ENCODE measurements at places on chromosomes 2 and 18.

- DNase-seq, result no peak
Measured at GRCh38 chr18:2112435-2113045, 458.8 kb downstream of the METTL4 start.

DNA sequence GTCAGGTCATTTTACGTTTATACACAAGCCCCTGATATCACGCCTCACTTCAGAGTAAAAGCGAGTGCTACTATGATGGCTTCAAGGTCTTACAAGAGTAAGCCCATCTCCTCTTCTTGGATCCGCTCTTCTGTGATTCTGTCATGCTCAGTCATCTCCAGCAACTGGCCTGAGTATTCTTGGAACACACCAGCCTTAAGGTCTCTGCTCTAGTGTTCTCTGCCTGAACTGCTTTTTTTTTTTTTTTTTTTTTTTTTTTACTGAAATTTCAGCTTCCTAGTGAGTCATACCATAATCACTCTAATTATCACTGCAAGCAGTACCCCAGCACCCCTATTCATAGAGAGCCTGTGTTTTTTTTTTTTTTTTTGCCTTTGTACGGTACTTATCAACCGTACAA lies 1228.9 kb downstream of the CNTNAP5 start:
- DNase-seq, result no peak

- peak; percentile 37 for DNase-seq
Measured at GRCh38 chr2:237708491-237708890, 81.1 kb downstream of the LRRFIP1 start.

GRCh38 chr2:3643371-3644245 lies 14.4 kb upstream of the ALLC start:
- DNase-seq, result peak; percentile 39

DNA sequence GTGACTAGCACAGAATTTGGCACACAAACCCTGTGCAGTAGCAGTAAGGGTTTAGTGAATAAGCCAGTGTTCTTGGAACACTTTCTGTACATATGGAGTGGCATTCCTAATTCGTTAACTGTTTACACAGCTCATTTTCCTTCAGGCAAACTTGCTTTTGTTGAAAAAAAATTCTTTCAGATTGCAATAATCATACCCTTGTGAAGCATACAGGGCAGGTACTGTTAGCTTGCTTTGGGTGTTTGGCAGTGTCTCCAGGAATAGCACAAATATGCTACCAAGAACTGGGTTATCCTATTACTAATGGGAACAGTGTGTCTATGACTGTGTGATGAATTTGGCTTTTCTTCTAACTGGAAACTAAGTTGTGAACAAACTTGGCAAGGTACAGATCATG lies 33.4 kb downstream of the UGP2 start:
- no peak for DNase-seq

- DNase-seq, result no peak
Measured at GRCh38 chr2:186925514-186925913, 76.5 kb upstream of the ZSWIM2 start.

- DNase-seq, result no peak
Measured at GRCh38 chr2:227888289-227888688, 16.9 kb downstream of the DAW1 start.

DNA sequence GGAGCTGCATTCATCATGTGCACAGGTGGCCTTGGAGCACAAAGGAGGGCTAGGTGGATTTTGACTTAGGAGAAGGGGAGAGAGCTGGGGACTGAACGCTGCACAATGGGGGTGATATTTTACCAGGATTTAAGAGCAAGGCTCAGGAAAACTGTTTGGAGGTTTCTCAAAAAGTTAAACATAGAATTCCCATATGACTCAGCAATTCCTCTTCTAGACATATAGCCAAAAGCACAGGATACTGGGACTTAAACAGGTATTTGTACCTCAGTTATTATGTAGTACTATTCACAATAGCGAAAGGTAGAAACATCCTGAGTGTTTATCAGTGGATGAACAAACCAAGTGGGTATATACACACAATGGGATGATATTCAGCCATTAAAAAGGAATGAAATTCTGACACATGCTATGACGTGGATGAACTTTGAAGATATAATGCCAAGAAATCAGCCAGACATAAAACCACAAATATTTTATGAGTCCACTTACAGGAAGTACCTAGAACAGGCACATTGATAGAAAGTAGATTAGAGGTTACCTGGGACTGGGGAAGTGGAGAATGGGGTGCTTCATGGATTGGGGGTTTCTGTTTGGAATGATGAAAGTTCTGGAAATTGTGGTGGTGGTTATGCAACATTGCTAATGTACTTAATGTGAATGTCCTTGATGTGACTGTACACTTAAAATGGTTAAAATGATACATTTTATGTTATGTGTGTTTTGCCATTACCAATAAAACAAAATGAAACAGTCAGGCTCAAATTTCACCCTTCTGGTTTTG lies 216.9 kb downstream of the HAUS1 start:
- no peak for DNase-seq

- no peak for DNase-seq
Measured at GRCh38 chr2:156704132-156704531, 268.0 kb downstream of the GPD2 start.

GRCh38 chr2:120919771-120920453 lies 184.2 kb downstream of the GLI2 start:
- no peak for DNase-seq

DNA sequence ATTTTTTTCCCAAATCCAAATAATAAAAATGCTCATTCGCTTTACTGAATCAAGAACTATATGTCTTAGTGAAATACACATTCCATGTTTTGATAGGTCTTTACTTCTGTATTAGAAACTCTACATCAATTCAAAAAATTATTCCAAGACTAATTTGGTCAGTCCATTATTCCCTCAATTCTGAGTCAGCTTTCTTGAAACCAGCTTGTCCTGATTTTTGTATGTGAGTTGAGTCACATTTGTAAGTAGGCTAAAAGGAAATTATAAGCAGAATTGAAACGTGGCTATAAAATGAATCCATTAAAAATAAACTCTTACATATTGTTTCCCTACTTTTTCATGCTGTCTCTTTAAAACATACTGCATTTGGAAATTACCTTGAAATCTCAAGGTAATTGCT lies 113.0 kb downstream of the DNER start:
- no peak for DNase-seq

DNA sequence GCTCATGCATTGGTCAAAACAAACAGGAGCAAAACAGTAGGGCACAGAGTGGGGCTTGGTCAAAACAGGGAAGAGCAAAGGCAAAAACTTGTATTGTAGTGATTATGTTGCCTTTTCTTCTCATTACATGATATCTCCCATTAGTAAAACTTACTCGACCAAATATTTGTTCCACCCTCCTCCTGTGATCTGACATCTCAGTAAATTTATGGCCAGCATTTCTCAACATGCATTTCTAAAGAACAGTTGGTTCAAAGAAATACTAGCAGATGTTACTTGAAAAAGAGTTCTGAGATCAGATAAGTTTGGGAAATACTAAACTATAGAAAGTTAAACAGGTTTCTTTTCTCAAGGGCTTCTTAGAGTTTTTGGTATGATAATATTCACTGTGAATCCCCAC lies 423.1 kb downstream of the FIGN start:
- no peak for DNase-seq

DNA sequence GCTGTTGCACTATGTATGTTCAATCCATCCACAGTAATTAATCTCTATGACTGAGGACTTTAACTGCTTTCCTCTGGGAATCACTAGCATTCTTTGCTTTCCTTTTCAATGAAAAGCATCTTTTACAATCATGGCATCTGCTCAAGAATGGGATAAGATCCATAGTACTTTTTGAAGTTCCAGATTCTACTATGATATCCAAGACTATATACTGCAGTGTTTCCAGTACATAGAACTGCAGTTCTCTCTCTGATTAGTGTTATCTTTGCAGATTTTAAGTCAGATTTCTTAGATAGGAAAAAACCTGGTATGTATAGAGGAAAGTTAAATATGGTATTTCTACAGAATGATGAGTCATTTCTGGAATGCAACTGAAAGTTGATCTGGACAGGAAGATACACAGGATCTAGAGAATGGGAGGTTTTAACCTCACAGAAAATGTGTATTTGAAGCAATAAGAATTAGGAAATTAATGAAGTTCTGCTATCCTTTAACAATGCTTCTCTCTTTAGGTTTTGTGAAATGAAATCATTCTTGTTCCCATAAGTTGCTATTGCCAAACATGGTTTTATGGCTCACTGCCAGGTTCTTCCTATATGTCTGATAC lies 670.7 kb downstream of the ERBB4 start:
- DNase-seq, result no peak

GRCh38 chr18:62957885-62958472 lies 242.6 kb downstream of the PHLPP1 start:
- DNase-seq, result peak; percentile 27

DNA sequence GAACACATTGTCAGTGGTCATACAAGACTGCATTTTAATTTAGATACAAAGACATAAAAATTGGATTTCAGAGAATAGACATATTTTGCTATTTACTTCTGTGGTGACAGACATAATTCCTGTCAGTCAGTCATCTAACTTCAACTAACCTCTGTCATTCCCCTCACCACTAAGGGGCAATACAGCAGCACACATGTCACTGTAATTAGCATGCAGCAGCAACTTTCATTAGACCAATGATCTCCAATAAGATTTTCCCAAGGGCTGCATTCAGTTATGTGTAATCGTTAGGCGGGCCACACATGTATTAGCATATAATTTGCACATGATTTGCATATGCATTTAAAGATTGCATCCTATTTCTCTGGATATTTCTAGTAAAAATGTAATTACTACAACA lies 624.5 kb downstream of the NR4A2 start:
- DNase-seq, result no peak

GRCh38 chr18:75884728-75885127 lies 457.2 kb upstream of the SMIM21 start:
- no peak for DNase-seq

DNA sequence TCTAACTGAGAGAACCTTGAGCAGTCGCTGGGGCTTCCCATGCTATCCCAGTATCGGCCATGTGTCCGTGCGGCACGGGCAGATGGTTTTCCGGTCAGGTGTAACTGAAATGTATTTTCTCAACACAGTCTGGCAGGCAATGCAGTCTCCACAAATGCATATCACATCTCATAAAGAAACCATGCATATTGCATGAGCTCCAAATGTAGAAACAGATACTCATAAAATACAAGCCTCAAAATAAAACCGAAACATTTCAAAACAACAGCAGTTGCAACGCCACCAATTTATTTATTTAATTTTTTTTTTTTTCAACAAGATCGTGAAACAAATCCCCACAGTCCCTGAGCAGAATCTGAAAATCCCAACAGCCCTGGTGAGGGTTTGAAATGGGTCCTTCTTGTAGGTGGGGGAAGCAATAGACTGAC lies 299.4 kb downstream of the LPIN1 start:
- DNase-seq, result no peak

- no peak for DNase-seq
Measured at GRCh38 chr18:50013363-50014138, 181.4 kb downstream of the MYO5B start.

- no peak for DNase-seq
Measured at GRCh38 chr18:77161961-77162360, 29.4 kb upstream of the MBP start.

DNA sequence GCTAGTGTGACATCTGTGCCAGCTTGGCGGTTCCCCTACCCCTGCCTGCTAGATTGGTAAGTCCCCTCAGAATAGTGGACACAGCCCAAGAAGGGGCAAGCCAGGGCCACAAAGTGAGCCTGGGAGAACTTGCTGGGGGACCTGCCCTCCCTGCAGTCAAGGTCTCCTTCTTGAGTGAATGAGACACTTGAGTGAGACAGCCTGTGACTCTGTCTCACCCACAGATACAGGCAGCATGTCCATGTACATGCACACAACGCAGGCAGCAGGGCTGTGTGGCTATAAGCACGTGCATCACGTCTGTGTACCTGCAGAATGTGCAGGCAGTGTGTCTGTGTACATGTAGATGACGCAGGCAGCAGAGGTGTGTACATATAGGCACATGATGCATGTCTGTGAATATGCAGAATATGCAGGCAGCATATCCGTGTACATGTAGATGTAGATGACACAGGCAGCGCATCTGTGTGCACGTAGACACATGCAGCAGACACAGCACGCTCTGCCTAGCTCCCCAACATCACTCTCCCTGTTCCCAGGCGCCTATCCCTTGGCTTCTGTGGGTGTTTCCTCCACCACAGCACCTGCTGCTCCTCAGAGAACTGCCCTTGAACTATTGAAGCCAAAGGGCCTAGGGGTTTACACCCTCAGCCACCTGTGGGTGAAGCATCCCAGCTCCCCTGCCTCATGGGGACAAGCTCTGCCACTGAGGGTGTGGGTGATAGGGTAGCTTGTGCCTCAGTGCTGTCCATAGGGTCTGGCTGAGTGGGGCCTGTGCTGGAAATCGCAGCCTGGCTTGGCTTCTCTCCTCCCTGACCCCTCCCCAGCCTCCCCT lies 147.2 kb upstream of the TWIST2 start:
- DNase-seq, result peak; percentile 33

- no peak for DNase-seq
Measured at GRCh38 chr2:65464604-65465003, 32.2 kb upstream of the SPRED2 start.

- DNase-seq, result peak; percentile 88
Measured at GRCh38 chr2:8413589-8414135, 268.2 kb upstream of the ID2 start.

GRCh38 chr2:72893594-72894319 lies 6.5 kb downstream of the SPR start:
- no peak for DNase-seq

DNA sequence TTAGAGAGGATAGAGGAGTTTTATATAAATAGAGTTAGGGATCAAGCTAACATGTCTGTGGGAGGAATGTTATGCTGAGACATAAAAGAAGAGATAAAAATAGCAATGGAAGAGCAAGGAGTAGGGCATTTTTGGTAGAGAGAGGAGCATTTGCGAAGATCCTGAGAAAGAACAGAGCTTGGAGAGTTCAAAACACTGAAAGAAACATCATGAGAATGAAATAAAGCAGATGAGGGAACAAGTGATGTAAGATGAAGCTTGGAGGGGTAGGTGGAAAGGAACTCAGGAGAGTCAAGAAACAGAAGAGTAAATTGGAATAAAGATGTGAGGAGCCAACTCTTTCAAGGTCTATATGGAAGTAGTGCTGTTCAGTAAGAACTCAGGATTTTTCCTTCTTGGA lies 308.6 kb downstream of the PARD3B start:
- DNase-seq, result no peak

DNA sequence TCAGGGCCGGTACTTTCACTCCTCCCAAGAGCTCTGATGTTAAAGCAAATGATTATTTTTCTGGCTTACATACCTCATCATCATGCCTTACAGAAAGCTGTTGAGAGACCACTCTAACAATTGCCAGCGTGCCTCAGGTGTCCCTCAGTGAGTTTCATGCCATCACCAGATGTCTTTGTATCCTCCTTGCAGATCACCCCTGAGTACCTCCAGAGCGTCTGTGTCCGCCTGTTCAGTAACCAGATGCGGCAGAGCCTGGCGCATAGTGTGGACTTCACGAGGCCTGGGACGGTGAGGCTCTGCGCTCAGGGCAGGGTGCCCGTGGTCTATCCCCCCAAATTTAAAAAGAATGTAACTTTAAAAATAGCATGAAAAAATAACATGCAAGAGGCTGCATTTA lies 41.3 kb downstream of the ARMC9 start:
- DNase-seq, result no peak

DNA sequence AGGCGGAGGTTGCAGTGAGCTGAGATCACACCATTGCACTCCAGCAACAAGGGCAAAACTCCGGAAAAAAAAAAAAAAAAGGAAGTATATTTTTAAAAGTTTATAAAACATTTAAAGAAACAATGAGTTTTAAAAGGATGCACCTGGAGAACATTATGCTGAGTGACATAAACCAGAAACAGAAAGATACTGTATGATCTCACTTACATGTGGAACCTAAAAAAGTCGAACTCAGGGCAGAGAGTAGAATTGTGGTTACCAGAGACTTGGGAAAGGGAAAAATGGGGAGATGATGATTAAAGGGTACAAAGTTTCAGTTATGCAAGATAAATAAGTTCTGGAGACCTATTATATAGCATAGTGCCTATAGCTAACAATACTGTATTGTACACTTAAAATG lies 52.8 kb upstream of the RTN4 start:
- no peak for DNase-seq

All from right lobe of liver (tissue), 6 donors.